ENCODE measurements at places on chromosomes 3 and 15.

GRCh38 chr3:122930063-122930997 is 97.2 kb downstream of the SEMA5B start:
- no peak for DNase-seq

GRCh38 chr3:182533394-182533793 is 259.9 kb upstream of the ATP11B start:
- DNase-seq = no peak

- peak; percentile 36 for DNase-seq
Observed at GRCh38 chr15:98668566-98669308, 20.4 kb downstream of the IGF1R start.

DNA sequence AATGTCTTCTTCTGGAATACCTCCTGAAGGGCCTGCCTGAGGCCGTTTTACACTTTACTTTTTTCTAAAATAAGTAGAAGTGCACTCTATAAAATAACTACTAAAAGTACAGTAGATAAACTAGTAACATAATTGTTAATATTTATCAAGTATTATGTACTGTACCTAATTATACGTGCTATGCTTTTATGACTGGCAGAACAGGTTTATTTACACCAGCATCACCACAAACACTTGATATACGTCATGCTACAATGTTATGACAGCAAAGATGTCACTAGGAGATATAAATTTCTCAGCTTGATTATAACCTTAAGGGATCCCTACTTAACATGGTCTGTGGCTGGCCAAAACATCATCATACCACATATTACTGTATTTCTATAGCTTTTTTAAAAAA is 29.4 kb downstream of the DLG1 start:
- DNase-seq = no peak

- DNase-seq = no peak
Observed at GRCh38 chr3:177460047-177460446, 262.8 kb upstream of the TBL1XR1 start.

GRCh38 chr3:187640569-187641059 is 29.6 kb downstream of the SST start:
- DNase-seq = no peak

GRCh38 chr15:32669896-32670611 is 28.5 kb downstream of the SCG5 start:
- DNase-seq = no peak

GRCh38 chr15:75153087-75153486 is 48.6 kb upstream of the C15orf39 start:
- DNase-seq = peak; percentile 28

GRCh38 chr15:52683580-52683979 is 4.4 kb upstream of the ATOSA start:
- DNase-seq = no peak

- DNase-seq = no peak
Observed at GRCh38 chr15:66040211-66040892, 171.1 kb downstream of the RAB11A start.

- DNase-seq = no peak
Observed at GRCh38 chr3:11835028-11835639, 11.6 kb downstream of the TAMM41 start.

DNA sequence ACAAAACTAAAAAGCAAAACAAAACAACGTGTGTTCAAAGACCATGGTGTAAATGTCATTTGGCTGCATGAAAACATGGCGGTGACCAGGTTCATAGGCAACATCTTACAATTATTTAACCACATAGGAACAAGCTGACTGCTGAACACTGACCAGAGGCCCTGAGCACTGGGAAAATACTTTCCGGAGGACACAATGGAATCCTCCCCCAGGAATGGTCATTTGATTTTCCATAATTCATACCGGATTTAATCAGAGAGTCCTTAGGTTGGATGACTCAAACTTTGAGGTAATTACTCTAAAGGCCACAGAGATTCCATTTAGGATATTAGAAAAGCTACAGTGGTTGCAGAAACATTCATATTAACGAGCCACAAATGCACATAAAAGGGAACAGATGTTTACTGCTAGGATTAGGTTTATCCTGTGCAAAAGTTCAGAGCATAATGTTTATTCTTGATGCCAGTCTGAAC is 254.7 kb downstream of the NR1D2 start:
- no peak for DNase-seq

DNA sequence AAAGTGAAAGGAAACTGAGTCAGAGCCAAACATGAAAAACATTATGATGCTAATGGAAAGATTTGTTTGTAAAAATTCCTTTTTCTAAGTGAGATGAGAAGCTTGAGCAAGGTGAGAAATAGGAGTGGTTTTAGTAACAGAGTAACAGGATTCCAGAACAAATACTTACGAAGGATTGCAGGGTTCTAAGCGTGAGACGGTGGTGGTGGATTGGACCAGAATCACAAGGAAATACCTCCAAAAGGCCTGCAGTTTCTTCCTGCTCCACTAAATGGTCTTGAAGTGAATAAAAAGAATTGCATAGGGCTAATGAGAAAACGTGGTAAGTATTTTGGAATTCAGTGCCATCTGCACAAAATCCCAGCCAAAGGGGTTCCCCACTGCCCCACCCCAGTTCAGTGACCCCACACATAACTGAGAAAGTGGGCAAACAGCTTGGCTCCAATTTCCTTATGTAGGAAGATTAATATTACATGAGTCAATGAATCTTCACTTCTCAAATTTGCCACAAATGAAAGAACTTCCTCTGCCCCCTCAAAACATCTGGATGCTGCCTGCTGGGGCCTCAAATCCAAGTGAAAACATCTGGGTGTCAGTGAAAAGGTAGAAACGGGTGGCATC is 283.8 kb upstream of the NR2F2 start:
- no peak for DNase-seq

DNA sequence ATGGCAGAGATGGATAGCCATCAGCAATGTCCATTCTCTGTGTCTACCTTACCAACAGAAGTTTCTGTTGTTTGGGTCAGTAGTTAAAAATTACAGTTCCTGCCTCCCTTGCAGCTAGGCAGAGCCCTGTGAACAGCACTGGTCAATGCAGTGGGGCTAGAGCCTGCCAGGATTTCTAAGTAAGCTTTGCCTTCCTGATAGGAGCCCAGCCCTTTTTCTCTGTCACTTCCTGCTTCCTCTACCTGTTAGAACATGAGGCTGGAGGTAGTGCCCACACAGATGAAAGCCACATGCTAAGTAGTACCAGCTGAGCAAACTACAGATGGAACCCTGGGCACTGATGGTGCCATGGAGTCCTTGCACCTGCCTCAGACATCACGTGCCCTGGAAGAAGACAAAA is 45.0 kb downstream of the MGLL start:
- DNase-seq = no peak

- no peak for DNase-seq
Observed at GRCh38 chr3:170739410-170739809, 130.6 kb downstream of the RPL22L1 start.

DNA sequence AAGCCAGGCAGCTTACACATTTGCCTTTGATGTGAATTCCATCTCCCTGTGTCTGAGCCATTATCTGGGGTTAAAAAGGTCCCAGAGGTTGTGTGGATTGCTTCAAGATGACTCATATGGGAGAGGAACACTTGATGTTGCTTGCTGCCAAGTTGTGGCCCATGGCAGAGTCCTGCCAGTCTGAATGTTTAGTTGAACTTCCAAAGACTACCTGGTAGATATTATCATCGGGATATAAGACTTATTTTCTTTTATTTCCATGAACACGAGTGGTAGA is 85.6 kb downstream of the TJP1 start:
- DNase-seq = peak; percentile 29

DNA sequence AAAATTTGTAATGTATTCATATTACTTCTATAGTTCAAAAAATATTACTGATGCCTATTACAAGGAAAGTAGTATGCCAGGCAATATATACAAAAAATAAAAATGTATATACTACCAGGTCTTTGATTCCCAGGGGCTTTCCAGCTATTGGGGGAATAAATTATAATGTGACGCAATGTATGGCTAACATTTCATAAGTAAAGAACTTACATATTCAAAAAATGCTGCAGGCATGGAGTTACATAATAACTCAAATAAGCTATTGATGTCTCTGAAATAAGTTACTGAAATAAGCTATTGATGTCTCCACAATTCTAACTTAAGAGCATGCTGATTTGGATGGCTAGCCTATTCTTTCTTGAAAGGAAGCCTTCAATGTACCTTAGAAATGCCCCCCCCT is 30.2 kb downstream of the MCCC1 start:
- DNase-seq = no peak

- DNase-seq = peak; percentile 20
Observed at GRCh38 chr3:28326458-28326926, 22.0 kb upstream of the ZCWPW2 start.

DNA sequence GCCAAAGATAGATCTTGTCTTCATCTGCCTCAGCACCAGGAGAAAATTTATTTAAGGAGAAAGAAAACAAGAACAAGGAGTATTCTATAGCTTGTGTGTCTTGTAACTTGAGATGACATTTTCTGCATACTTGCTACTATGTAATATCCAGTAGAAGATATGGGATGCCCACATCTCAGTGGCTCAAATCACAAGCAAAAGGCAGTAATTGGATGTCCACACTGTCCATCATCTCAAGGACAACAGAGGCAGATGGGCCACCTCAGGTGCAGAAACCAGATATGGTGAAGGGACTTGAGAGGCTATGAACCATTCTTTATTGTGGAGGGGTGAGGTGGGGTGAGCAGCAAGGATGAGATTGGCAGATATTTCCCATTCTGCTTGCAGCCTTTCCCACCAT is 309.0 kb downstream of the GBE1 start:
- DNase-seq = peak; percentile 50

- DNase-seq = no peak
Observed at GRCh38 chr15:22973286-22973685, 6.9 kb downstream of the CYFIP1 start.

DNA sequence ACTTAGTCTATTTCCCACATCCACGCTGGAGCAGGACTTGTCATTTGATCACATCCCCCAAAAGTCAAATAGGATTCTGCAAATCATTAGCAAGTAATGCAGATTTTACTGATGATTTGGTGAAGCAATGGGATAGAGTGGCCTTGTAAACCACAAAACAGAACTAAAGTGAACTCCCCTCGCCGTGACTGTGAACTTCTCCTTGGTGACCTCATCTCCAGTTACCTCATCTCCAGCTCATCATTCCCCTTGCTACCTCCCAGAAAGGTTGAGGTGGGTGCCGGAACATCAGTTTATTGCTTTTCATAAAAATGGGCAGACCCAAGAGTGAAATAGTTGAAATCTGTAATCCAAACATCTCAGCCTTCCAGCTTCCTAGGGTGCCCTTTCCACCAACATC is 36.7 kb upstream of the ADPGK start:
- no peak for DNase-seq

DNA sequence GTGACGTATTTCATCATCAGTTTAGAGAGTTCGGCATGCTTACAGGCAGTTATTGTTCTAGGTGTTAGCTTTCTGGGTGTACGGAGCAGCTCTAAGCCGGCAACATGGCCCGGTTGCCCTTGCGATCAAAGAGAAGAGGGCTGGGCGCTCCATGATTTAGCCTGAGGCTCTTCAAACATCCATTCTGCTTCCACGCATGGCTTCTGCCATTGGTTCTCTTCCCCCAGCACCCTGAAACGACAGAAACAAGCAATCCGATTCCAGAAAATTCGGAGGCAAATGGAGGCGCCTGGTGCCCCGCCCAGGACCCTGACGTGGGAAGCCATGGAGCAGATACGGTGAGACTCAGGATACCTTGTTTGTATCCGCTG is 574 bp downstream of the NGRN start:
- peak; percentile 20 for DNase-seq

DNA sequence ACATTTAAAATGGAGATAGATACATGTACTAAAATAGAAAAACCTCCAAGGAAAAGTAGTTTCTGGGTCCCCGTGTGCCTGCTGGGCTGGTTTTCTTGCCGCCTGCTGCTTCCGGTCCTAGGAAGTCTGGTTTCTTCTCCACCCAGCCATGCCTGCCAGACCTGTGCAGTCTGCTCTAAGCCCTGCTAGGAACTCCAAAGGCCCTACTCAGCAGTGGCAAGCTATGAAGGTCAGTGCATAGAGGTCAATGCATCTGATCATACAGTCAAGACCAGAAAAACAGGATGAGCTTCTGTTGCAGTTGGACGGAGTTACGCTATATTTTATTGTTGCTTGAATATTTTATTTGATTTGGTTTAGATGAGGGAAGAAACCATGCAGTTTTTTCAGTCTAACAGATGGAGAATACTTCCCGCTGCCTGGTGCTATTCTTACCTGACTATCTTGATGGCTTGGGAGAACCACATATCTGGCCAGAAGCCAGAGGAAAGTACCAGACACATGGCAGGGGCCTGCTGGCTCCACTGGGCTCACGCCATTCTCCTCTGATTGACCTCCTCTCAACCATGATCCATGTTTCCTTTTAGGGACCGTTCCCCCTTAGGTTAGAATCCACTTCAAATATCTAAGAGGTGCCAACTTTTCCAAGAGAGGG is 226.8 kb upstream of the ST8SIA2 start:
- DNase-seq = no peak

DNA sequence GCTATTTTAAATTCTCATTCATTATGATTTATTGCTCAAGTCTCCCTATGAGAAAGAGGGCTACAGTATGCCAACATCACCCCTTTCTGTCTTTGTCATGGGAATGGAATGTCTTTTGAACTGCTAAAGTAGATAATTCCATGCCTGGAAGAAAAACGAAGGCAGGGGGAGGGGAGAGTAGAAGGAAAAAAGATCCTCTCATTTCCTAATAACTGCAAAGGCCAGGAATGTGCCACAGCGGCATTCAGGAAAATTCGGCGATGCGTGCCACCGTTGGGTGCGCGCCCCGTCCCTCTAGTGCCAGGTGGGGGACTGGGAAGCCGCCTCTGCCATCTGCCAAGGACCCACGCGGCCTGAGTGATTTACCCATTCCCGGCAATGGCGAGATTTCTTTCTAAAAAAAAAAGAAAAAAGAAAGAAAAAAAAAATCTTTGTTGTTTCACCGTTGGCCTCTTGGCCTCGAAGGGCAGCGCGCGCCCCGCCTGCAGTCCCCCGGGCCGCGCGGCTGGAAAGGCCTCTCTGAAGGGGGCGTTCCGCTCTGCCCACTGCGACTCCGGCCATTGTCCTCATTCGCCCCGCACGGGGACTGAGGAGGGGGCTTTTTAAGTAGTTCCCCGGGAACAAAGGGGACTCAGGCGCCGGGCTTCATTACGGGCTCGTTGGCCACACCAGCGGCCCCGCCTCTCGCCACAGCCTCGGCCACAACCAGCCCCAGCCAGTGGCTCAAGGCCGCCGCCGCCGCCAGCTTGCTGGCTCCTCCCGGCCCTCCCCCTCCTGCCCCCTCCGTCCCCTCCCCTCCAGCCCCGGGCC is 54.5 kb downstream of the CPN2 start:
- peak; percentile 33 for DNase-seq

GRCh38 chr15:54803134-54803808 is 393.5 kb downstream of the RSL24D1 start:
- DNase-seq = peak; percentile 72

DNA sequence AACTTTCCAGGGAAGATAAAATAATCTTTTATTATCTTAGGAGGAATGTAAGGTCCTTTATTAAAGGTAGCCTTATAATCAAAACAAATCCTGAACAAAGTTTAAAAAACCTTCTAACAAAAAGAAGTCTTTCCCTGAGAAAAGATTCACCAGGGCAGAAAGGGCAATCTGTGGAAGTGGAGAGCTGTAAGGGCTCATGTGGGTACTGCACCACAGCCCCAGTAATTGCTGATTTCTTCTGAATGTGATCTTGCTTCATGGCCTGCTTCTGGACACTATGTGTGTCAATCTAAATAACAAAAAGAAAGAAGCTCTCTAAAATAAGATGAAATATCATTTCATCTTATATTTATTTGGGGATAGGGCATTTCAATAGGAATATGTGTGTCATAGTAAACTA is 1501.6 kb downstream of the OTOL1 start:
- DNase-seq = no peak

All from brain microvascular endothelial cell (primary cell).